ENCODE measurements at places on chromosomes 1 and 21.

DNA sequence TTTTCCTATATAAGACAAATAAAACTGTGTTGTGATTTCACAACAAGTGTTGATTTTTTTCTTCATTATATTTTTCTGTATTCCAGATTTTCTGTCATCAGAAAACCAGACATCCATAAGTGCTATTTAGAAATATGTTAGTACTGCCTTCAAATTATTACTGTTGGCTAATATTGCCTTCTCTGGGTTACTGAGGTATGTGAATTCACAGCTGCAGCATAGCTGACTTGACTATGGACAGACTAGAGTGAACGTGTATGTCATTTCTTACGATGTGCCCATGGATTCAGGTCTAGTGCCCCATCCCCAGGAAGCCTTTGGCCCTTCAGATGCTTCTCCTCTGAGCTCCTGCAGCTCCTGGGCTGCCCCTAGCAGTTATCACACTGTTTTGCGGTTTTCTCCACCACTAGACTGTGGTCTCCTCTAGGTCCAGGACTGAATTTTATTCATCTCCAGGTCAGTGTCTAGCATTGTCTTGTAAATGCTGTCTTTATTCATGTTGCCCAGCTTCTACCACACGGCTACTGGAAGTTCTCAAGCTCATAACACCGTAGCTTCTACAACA, 118.5 kb downstream of the FGGY start:
- no peak for DNase-seq

- DNase-seq: no peak
Observed at GRCh38 chr1:89065079-89065868, at the start of gene GBP1. TSS of gene GBP1 (minus strand) at chr1:89065208. CDS start at chr1:89063234, 1,974 bp downstream.

DNA sequence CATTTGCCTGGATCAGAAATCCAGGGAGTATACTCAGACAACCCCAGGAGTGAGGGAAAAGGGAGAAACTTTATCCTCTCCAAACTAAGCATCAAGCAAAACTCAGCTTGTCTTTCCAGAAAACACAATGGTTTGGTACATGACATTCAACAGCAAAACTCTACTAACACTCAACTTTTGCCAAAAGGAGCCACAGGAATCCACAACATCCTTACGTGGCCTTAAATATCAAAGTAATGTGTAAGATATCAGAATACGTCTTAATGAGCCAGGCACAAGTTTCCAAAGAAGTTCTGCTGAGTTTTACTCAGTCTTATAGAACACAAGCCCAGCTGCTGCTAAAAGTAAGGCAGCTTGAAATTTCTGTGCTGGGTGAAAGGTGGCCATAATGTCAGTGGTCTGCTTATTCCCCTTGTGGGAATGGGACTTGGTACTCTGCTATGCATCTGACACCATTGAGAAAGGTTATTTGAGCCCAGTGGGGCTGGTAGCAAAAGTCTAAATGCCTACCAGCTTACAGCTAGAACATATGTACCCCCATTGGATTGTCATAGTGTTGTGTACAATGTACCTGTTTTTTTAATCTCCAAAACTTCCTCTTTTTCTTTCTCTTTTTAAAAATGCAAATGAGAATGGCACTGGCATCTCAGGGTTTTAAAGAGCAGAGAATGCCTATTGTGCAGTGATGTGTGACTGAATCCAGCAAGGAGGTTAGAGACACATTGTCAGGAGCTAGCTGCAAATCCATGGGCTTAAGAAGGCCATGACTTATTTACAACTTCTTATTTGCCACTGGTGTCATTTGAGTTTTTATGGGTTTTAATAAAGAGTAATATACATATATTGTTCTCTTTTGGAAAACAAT, 62.0 kb upstream of the ST6GALNAC3 start:
- DNase-seq: no peak

DNA sequence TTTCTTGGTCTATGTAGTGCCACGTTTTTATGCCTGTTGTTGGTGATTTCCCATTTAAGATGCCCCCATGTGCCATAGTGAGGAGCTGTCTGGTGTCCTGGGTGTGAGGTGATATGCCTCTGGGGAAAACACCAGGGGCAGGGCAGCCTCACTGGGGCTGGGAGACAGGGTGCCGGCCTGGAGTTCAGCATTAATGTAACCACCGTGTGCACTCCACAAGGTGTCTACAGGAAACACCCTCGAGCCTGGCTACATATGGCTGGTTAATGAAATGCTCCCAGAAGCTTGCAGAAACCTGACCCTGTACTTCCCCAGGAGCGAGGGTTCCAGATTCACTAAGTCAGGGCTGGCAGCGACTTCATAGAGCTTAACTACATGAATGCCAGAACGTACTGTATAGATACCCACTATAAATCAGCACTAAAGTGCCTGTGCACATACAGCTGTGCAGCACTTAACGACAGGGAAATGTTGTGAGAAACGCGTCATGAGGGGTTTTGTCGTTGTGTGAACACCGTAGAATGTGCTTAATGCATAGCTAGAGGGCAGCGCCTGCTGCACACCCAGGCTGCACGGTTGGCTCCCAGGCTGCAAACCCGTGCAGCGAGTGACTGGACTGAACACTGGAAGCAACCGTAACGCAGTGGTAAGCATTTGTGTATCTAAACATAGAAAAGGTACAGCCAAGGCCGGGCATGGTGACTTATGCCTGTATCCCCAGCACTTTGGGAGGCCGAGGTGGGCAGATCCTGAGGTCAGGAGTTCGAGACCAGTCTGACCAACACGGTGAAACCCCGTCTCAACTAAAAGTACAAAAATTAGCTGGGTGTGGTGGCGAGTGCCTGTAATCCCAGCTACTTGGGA, 10.4 kb downstream of the TFF2 start:
- DNase-seq: no peak

DNA sequence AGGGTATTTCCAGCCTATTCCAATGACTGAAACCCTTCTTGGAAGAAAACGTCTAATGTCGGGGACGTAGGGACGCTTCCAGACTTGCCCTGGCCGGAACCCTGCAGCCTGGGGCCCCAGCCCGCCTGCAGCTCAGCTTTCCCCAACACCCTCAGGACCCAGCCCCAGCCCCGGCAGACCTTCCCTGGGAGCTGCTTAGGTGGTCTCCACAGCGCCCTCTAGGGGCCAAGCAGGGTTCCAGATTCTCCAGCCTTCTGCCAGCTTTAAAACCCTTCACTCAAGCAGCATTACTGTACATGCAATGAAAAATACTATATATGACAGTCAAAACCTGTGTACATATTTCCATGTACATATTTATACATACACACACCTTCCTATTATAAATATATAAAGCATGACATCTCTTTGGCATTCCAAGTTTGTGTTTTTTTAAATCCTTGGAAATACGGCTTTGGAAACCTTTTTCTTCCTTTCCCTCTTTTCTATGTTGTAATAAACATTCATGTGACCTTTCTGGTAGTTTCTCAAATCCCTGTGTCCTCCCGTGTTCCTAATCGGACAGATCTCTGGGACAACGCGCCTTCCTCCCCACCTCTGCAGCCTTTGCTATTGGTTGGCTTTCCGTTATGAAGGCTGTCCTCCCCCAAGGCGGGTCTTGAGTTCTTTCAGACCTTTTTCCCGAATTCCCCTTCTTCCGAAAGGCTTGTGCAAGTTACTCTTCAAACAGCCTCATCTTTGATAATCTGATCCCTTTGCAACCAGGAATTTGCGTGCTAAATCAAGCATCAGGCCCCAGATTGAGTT, 60.3 kb downstream of the STUM start:
- peak; percentile 33 for DNase-seq

DNA sequence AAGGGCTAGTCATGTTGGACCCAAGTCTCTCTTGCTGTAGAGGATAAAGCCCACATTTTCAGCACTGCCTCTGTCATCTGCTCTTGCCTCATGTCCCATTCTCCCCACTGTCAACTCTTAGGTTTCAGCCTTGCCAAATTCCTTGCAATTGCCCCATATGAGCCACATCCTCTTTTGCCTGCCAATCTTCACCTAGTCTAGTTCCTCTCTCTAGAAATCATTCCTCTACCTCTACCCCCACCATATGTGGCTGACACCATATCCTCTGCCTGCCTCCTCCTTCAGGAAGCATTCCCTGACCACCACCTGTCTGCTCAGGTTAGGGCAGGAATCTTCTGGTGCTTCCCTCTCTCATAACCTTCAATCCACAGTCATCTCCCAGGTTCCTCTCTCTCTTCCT, 38.2 kb downstream of the SLC9A1 start:
- DNase-seq: no peak

GRCh38 chr1:198417039-198417438, 123.4 kb downstream of the ATP6V1G3 start:
- DNase-seq: no peak

GRCh38 chr1:234874291-234875288, 254.0 kb downstream of the TOMM20 start:
- no peak for DNase-seq

DNA sequence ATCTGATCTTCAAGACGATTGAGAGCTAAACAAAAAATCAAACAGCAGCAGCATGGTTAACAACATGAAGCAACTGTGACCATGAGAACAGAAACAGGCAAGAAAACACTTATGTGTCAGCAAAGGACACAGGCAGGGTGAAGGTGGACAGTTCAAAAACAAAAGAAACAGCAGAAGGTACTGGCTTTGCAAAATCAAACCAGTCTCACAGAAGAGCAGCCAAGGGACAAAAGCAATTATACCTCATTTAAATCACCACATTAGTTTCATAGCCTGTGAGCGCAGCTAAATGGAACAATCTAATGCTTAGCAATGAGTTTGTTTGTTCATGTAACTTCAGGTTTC, 59.1 kb downstream of the CAPN2 start:
- DNase-seq: no peak

DNA sequence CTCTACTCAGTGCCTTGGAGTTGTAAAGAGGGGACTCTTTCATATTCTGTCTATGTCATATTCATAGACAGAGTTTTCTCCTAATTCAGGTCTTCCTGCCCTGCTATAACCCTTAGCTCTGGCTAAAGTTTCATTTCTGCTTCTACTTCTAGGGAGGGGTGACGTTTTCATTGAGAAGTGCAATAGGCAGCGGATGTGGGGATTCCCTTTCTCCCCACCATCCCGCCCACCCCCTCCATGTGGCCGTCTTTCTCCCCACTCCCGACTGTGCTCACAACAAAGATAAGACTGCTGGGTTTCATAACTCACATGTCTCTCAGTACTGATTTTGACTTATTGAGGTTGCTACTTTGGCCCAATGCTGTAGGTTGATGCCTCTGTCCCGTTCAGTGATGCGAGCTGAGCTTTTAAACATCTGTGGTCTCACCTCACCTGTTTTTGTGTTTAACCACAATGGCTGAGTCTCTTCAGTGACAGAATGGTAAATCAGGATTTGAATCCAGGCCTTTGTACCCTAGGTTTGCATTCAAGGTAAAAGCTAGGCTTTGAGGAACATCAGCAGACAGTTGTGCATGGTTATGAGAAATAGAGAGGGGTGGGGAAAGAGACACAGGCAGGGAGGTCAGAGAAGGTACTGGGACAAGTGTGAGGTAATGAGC, 7.8 kb upstream of the KIF14 start:
- peak; percentile 15 for DNase-seq

DNA sequence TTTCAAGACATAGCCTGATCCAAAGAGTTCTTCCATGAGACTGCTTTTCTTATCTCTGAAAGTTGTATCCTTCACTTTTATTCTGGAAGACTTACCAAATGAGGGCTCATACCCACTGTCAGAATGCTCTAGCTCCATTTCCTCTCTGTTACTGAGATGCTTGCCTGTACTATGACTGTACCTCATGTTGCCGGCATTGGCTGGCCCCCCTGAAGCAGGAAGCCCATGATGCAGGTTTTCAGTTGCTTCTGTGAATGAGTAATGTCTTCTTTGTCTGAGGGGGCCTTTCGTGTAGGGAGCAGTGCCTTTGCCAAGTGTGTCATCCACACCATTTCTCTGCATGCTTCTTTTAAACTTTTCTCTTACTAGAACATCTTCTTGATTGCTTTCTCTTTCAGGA, 39.5 kb downstream of the LCA5L start:
- DNase-seq: no peak

- no peak for DNase-seq
Observed at GRCh38 chr1:192418552-192419285, 101.9 kb downstream of the RGS21 start.

GRCh38 chr1:209748620-209749019, 7.2 kb upstream of the TRAF3IP3 start:
- no peak for DNase-seq

DNA sequence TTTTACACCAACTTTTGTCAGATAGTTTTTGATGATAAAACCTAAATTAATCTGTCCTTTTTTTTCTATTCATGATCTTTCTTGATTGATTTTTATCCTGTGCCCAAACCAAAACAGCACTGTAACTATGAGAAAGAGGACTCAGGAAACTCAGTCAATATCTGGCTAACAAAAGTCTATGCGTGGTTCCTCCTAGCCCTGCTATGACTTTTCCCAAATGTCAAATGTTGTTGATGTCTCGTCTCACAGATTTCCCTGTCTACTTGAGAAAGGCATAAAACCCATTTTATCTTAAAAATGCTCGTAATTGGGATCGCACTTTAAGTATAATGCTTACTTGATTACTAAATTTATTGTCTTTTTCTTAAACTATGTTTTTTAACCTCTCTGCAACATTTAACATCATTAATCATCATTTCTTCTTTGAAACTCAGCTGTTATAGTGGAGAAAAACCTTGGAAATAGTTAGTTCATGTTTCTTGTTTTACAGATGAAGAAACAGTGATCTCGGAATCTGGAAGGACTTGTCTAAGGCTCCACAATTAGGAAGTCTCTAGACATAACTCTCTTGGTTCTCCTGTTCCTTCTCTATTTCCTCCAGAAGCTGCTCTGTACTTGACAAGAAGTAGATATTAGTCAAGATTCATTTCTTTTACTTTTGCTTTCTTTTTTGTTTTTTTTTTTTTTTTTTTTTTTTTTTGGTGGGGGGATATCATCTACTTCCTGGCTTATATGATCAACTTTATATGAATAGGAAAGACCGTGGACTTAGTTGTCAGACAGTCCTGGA, 26.2 kb upstream of the PTPRC start:
- no peak for DNase-seq

DNA sequence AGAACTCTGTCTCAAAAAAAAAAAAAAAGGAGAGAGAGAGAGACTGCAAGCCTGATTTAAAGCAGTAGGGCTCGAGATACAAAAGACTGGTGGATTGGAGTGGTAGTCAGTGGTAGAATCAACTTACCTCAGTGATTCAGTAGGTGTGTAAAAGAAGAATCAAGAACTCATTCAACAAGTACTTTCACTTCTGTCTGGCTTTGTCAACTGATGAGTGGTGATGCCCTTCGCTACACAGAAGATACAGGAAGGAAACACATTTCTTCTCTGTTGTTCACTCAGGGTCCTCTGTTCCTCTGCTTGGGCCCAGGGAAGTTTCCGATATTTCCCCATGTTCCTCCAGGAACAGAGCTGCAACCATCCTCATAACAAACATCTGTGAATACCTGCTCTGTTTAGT, 68.6 kb upstream of the COG2 start:
- DNase-seq: no peak

- DNase-seq: no peak
Observed at GRCh38 chr1:237737938-237738610, 152.6 kb downstream of the ZP4 start.

GRCh38 chr1:23184212-23184934, 15.7 kb upstream of the LUZP1 start:
- DNase-seq: no peak

All from stimulated activated CD8-positive, alpha-beta memory T cell treated with anti-CD3 and anti-CD28 coated beads, Interleukin-12 subunit alpha, Interleukin-12 subunit beta, amount 100 ng/mL, for 4 hours (primary cell).